ENCODE measurements at places on chromosomes 1 and 21.
A peak's percentile ranks its signal among the peaks of the same experiment; 100 is the strongest.

DNA sequence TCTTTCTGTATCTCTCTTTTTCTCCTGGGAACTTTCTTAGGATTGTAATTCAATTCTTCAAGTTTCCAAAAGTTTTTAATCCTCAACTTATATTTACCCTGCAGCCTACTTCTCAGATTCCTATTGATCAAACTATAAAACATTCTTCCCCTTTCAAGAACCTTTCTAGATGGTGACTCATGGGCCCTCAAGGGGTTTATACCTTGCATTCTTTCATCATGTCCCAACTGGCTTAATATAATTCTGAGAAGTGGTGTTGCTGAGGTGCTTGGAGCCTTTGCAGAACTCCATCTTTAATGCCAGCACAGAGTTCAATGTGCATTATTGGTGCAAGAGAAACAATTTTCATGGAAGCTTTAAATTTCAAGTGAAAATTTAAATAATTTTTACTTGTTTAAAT, 273.4 kb downstream of the VAV3 start:
- no peak for DNase-seq

DNA sequence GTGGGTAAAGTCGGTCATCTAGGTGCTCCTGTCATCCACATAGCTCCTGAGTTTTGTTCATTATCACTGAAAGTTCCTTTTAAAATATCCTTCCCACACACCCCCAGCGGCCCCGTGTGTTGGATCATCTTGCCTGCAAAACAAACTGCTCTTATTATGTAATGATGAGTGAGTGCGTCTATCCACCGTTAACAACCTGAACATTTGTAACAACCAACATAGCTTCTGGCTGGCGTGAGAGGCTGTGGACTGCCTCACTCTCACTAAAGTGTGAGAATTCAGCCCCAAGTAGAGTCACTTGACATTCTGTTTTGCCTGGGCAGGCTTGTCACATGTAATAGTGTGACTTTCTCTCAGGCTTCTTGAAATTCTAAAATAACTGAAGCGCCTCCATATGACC, 14.5 kb upstream of the KCNA2 start:
- no peak for DNase-seq

DNA sequence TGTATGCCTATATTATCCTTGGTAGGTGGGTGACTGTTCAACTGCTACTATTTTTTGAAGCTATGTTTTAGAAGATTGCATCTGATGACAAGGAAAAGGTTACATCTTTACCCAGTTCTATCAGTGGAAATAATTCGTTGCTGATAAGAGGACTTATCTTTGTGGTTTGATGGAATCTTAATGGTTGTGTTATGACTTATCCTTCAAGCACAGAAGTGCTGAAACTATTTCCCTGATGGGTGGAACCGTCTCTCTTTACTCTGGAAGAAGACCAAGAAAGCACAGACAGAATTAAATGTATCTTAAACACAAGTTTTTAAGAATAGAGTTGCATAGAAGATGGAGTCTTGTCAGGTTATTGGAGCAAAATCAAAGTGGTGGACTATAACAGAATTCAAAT, 437.7 kb upstream of the KAZN start:
- no peak for DNase-seq

DNA sequence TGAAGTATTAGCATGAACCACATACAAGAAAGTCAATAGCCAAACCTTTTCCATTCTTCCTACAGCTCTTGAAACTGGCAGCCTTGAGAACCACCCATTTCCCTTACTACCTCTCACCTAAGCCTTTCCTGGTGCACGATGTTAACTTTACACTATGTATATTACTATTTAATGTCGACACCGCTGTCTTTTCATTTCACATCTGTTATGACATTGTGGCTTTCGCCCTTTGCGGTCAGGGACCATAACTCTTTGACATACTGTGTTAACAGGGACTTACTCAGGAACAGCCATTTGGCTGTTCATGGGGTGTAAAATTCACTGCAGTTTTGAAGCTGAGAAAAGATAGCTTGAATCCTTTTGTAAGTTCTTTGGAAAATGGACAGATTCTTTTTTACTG, 21.1 kb upstream of the GPR88 start:
- no peak for DNase-seq

DNA sequence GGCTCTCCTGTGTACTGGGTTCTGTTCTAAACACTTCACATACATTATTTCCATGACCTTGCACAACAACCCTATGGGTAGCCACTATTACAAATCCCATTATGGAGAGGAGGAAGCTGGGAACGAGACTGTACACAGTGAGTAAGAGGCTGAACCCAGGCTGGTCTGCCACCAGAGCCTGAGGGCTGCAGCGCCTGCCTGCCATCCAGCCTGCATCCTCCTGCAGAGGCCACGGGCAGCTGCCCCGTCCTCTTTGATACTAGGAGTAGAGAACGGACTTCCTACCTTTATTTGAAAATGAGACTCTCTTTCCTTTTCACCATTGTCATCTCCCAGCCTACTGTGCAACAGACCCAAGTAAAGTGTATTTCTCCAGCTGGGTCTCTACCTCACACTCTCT, 370.0 kb downstream of the HHAT start:
- no peak for DNase-seq

DNA sequence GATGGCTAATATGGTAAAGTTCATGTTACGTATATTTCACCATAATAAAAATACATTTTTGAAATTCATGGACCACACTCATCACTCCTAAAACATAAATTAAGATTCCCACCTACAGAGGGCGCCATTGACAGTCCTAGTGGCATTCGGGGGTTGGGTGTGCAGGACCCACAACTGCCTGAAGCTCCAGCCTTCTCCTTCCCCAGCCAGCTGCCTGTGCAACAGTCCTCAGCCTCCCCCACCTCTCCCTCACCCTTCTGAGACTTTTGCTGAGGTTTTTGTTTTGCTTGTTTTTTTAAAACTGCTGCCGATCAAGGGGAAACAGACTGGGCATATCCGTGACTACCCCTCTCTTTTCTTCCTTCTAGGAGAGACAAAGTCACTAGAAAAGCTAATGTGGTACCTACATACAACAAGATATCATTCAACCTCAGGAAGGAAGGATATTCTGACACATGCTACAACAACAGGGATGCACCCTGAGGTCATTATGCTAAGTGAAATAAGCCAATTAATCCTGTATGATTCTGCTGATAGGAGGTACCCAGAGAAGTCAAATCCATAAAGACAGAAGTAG, 9.2 kb upstream of the EVA1C start:
- DNase-seq, result peak; percentile 65

- no peak for DNase-seq
These were observed 142.6 kb downstream of the ZNF644 start for GRCh38 chr1:90879281-90879680.

- no peak for DNase-seq
These were observed 88.1 kb upstream of the SPATA6 start for GRCh38 chr1:48560116-48560515.

DNA sequence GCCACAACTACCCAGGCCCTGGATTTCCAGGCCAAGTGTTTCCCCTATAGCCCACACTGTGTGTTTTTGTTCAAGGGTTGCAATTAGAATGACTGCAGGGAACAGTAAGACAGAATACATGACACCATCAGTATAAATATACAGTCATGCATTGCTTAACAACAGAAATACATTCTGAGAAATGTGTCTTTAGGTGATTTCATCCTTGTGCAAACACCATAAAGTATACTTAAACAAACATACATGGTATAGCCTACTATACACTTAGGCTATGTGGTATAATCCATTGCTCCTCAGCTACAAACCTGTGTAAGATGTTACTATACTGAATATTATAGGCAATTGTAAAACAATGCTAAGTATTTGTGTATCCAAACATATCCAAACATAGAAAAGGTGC, 7.5 kb upstream of the SLC44A5 start:
- DNase-seq, result no peak

DNA sequence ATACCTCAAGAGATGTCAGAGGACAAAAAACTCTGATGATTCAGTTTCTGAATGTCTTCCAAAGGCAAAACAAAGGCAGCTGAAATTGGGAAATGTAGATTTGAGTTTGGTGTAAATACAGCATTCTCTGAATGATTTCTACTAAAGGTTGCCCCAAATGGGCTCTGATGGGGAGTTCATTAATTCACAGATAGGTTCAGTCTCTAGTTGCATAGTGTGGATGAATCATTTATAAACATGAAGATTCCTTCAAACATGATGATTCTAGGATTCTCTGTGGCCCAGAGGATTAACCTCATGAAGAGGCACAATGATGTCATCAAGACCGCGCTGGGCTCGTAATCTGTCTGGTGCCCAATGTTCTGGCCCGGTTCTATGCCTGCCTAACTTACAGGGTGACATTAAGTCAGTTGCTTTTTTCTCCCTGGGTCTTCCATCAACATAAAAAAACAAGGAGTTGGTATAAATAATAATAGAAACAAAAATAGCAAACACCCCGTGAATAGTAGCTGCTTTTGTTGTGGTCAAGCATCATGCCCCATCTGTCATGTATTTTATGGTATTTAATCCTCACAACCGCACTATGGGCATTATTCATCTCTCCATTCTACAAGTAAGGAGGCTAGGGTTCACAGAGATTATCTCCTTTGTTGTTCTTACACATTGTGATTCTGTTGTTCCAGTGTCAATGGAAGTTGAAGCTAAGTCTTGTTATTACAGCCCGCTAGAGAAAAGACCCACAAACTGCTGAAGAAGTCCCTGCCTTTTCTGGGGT, 509.6 kb upstream of the USP24 start:
- DNase-seq, result peak; percentile 13

- no peak for DNase-seq
These were observed 18.0 kb downstream of the KCNK1 start for GRCh38 chr1:233631810-233632405.

GRCh38 chr1:183226963-183227362, 40.9 kb downstream of the LAMC2 start:
- no peak for DNase-seq

- DNase-seq, result no peak
These were observed 327.3 kb upstream of the SGIP1 start for GRCh38 chr1:66206563-66207144.

DNA sequence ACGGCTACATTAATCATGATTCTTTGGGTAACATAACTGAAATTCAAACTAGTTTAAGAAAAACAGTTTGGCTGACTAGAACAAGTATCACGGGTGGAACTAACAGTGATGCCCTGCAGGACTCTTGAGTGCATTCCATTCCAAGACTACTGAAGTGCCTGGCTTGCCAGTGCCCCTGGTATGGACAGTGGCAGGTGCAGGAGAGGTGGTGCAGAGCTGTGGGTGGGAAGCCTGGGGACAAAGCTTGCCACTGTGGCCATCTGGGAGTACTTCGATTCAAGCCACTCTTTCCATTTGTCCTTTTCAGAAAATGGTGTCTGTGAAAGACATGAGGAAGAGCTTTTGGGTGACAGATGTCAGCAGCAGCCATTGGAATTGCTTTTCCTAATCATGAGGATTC, 166.5 kb downstream of the RRAGC start:
- DNase-seq, result no peak

- no peak for DNase-seq
These were observed 105.6 kb downstream of the LEPR start for GRCh38 chr1:65526049-65526556.

DNA sequence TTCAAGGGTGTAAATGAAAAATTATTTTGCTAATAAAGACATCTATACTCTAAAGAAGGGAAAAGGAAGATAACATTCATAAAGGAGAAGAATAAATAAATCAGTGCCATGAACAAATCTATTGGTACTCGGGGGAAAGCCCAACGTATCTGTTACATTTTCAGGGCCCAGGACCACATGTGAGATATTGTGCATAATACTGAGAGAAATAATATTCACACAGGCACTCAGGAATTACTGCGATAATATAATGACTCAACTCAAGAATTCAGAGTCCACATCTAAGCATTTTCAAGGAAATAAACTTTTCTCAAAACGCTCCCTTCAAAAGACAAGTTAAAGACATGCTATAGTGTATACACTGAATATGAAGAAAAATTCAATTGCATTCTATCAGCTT, 108.8 kb downstream of the SMYD2 start:
- no peak for DNase-seq

Measured in LoVo (cell line).